ENCODE measurements at places on chromosomes 1 and 21. TPM values are rescaled to one million over a fixed set of nuclear protein-coding genes. Genes with fewer than 3 reads are reported as not detected.

ATP1A4 gene
- 0.90 TPM for total RNA-seq

BCL2L15 gene
- 0.39 TPM for total RNA-seq

ERI3 gene
- total RNA-seq = 82.2 TPM

ZNF672 gene
- 38.4 TPM for total RNA-seq

LCE1D gene
- not detected for total RNA-seq

VAV3 gene
- 2.2 TPM for total RNA-seq

MFSD2A gene
- 24.3 TPM for total RNA-seq

ARHGEF10L gene
- 43.9 TPM for total RNA-seq

PLD5 gene
- total RNA-seq = 0.59 TPM

FAM72D gene
- 0.21 TPM for total RNA-seq

LIPI gene
- 2.1 TPM for total RNA-seq

NUCKS1 gene
- 106 TPM for total RNA-seq

S100A8 gene
- total RNA-seq = 2.4 TPM

BLACAT1 gene
- 0.44 TPM for total RNA-seq

KCNJ10 gene
- total RNA-seq = 13.5 TPM

S100A2 gene
- total RNA-seq = not detected

FHL3 gene
- 25.1 TPM for total RNA-seq

GPA33 gene
- total RNA-seq = not detected

SPATA1 gene
- total RNA-seq = not detected

SERPINC1 gene
- total RNA-seq = not detected

YRDC gene
- total RNA-seq = 13.8 TPM

BRINP3 gene
- not detected for total RNA-seq

FNDC5 gene
- total RNA-seq = 0.21 TPM

TFF2 gene
- total RNA-seq = not detected

GATAD2B gene
- 16.8 TPM for total RNA-seq

KCNE2 gene
- 1.5 TPM for total RNA-seq

LCE1E gene
- total RNA-seq = not detected

TEDDM1 gene
- total RNA-seq = not detected

RBM11 gene
- total RNA-seq = 12.2 TPM

HSD3B2 gene
- total RNA-seq = not detected

DISC1 gene
- total RNA-seq = 39.0 TPM

SPRR2F gene
- not detected for total RNA-seq

USP33 gene
- 87.9 TPM for total RNA-seq

GJC2 gene
- 15.1 TPM for total RNA-seq

KCNA2 gene
- 16.4 TPM for total RNA-seq

KCNT2 gene
- 9.0 TPM for total RNA-seq

LINGO4 gene
- not detected for total RNA-seq

LHX8 gene
- not detected for total RNA-seq

PTPN14 gene
- total RNA-seq = 25.8 TPM

NLRP3 gene
- total RNA-seq = 1.3 TPM

SELL gene
- 3.9 TPM for total RNA-seq

SPATA21 gene
- total RNA-seq = not detected

EPHB2 gene
- 12.6 TPM for total RNA-seq

TNFRSF4 gene
- 0.90 TPM for total RNA-seq

HOOK1 gene
- 0.60 TPM for total RNA-seq

GCSAML gene
- 0.42 TPM for total RNA-seq

GABRD gene
- not detected for total RNA-seq

TMEM269 gene
- 0.21 TPM for total RNA-seq

MCM3AP gene
- total RNA-seq = 138 TPM

WDR64 gene
- not detected for total RNA-seq

SLC1A7 gene
- total RNA-seq = 1.6 TPM

PCSK9 gene
- 3.8 TPM for total RNA-seq

AVPR1B gene
- total RNA-seq = not detected

ZNF648 gene
- total RNA-seq = 1.5 TPM

CNR2 gene
- not detected for total RNA-seq

Measured in tibial nerve (tissue), 4 donors.